ENCODE measurements at places on chromosomes 5 and 9.

DNA sequence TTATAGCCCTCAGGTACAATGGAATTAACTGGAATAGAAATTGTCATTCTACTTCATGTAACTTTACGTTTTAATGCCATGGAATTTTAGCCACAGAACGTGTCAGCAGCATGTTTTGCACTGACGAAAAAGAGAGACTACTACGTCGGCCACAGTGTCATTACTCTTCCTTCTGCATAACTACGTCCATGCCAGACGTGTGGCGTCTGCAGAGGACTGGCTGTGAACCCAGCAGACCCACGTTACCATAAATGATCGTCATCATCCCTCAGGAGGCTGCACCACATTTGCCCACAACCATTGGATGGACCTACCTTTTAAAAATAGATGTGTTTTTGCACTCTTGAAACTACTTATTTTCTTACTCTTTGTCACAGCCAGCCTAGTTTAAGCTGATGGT is 63.8 kb upstream of the ATG10 start:
- no peak for DNase-seq

- DNase-seq: no peak
Measured at GRCh38 chr5:56327809-56328208, 94.7 kb upstream of the ANKRD55 start.

- no peak for DNase-seq
Measured at GRCh38 chr5:148011398-148012137, 52.2 kb upstream of the SPINK5 start.

DNA sequence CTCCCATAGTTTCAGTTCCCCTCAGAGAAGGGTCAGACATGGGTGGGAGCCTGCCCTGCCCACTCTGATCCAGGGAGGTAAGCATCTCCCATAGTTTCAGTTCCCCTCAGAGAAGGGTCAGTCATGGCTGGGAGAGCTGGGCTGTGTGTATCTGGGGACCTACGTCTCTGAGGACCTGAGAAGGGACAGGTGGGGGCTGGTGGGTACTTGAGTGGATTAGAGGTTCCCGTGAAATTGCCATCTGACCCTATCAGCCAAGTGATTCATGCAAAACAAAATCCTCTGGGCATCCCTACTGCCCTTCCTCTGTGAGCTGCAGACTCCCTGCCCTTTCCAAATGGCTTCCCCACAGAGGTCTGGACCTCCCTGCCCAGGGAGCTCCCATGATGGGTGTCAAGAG is 3.9 kb downstream of the ENHO start:
- DNase-seq: no peak

GRCh38 chr9:133389025-133389557 is 12.9 kb downstream of the STKLD1 start:
- no peak for DNase-seq

DNA sequence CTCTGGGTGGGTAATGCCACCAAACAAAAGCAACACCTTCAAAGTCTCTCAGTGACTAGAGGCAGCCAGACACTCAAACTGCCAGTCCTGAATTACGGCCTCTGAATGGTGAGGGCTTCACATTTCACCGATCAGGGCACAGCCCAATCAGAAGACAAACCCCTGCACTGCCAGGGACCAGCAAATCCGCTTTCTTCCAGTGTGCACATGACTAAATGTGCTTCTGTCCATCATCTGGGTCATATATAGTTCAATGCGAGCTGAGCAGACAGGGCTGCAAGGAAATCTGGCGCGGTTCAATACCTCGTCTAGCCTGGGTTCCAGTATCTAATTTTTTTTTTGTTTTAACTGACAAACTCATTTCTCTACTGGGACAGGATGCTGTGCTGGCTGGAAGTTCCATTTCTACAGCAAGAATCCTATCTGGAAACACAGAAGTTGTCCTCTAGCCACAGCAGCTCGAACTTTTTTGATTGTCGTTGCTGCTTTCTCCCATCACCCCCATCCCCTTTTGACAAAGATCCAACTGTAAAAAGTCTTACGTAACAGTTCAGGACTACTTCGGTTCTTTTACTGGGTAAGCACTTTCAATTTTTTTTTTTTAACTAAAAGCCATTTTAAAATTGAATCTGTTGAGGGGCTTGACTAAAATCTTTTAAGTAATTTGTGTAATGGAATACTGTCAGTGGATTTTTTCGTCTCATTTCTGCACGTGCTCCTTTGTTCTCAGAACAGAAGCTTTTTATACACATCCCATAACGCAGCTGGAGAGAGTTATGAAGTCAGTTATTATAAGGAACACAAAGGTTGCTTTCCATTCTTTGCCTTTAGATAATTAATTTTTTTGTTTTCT is 112.7 kb downstream of the NR6A1 start:
- DNase-seq: peak; percentile 98

- DNase-seq: no peak
Measured at GRCh38 chr5:78597974-78598371, 50.6 kb downstream of the LHFPL2 start.

GRCh38 chr5:82674671-82675070 is 396.5 kb upstream of the RPS23 start:
- DNase-seq: no peak

- DNase-seq: no peak
Measured at GRCh38 chr9:90539286-90539685, 103.3 kb downstream of the DIRAS2 start.

DNA sequence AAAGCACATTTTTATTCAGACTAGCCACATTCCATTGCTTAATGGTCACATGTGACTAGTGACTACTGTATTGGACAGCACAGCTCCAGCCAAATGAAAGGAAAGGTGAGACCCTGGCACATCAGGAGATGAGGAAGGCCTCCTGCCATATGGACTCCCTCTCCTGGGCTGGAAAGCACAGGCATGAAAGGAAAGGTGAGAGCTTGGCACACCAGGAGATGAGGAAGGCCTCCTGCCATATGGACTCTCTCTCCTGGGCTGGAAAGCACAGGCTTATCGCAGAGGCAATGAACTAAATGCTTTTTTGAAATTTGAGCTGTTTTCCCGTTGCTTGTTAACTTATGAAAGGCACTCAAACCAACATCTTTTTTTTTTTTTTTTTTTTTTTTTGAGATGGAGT is 144.8 kb upstream of the SLC12A2 start:
- DNase-seq: no peak

DNA sequence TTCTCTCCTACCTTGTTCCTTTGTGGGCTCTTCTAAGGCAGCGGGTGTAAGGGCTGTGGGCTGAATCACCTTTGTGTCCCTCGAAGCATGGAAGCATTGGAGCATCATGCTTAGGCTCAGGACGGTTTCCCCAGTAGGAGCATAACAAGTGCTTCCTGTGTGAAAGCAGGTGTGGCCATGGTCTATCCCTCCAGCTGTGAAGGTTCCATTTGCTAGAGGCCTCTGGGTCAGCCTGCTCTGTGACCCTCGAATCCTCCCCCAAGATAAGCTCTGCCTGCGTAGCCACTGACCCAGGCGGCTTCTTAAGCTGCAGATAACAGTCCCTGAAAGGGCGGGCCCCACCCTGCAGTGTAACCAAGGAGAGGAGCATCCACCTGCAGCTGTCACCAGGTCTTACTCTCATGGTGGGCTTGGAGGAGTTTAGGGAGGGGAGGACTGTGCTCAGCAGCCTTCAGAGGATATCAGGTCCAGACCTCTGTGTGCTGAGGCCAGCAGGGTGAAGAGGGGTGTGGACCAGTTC is 8.4 kb upstream of the NDST1 start:
- no peak for DNase-seq

- no peak for DNase-seq
Measured at GRCh38 chr9:109245310-109245897, 75.5 kb downstream of the EPB41L4B start.

DNA sequence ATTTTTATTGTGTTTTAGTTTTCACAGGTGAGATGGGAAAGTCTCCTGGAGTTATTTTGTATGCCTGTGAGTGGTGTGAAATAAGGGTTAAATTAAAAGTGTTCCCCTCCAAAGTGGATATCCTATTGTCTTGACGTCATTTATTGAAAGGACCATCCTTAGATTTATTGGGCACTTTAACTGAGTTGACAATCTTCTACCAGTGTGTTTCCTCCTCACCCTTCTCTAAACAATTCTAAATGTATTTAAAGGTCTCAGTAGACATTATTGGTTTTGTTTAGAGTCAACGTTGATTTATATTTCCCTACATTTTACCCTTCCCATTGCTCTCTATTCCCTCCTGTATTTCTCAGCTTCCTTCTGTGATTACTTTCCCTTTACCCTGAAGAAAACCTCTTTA is 40.8 kb downstream of the PRRC1 start:
- DNase-seq: no peak

DNA sequence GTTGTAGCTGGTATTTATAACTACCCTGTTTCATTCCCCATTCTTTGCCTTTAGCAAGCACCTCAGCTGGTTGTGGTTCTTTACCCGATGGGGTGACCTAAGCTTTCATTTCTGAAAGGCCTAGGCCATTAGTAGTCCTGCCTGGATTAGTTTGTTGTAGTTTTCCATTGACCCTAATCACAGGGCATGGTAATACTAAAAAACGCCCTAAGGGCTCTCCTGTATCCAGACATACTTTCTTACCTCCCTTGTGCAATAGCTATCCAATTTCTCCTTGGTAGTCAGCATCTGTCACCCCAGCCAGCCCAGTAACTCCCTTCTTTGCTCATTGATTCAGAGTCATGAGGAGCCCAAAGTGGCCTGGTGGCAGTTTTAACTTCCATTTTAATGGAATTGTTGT is 24.0 kb downstream of the TMOD1 start:
- DNase-seq: no peak

DNA sequence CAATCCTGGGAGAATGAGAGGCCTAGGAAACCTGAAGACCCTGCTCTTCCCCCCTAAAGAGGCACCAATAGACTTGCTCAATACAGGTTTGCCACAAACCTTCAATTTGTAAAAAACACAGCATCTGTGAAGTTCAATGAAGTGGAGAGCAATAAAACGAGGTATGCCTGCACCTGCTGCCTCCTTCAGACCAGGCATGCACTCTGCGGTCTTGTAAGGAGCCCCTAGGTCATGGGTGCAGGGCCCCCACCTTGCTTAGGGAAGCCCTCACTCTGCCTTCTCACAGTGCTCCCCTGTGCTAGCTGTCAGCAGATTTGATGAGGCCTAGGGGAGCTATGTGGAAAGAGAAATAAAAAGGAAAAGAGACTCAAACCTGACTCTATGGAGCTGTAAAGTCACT is 72.1 kb upstream of the GALNT10 start:
- peak; percentile 24 for DNase-seq

DNA sequence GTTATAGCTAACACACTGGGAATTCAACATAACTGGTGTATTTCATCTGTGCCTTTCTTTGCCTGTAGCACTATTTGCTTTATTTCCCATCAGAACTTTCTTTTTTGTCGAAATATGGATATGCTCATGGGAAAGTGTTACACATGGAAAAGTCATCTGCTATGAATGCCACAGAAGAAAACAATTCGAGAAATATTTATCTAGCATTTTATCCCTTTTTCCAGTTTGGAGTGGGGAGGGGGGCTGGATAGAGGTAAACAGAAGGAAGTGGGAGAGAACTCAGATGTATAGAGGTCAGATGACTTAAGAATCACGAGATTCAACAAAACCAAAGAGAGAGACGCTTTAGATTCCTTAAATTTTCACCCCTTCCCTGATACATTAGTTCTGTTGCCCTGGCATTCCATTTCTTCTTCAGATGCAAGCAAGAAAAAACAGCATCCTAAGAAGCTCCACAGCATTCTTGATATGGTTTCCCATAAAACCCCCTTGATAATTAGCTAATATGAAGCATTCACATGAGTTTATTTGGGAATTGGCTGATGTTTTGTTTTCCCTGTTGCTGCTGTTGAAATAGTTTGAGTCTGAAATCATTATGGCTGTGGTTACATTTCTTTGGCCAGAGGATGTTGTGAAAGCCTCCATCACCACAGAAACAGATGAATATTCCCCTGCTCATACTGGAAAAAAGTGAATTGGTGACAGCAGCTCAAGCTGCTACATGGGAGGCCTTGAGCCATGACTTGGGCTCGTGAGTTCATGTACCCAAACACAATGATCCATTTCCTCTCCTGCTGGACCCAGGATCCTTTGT is 335.8 kb upstream of the DAB2 start:
- DNase-seq: no peak

- no peak for DNase-seq
Measured at GRCh38 chr5:18270635-18271338, 636.5 kb downstream of the TAF11L14 start.

GRCh38 chr5:157387683-157388093 is 72.3 kb upstream of the NIPAL4 start:
- DNase-seq: no peak

GRCh38 chr5:71924980-71925379 is 182.3 kb upstream of the MAP1B start:
- DNase-seq: no peak

- DNase-seq: no peak
Measured at GRCh38 chr9:125549465-125549871, 157.5 kb downstream of the MAPKAP1 start.

GRCh38 chr5:40521925-40522324 is 157.8 kb upstream of the PTGER4 start:
- no peak for DNase-seq

DNA sequence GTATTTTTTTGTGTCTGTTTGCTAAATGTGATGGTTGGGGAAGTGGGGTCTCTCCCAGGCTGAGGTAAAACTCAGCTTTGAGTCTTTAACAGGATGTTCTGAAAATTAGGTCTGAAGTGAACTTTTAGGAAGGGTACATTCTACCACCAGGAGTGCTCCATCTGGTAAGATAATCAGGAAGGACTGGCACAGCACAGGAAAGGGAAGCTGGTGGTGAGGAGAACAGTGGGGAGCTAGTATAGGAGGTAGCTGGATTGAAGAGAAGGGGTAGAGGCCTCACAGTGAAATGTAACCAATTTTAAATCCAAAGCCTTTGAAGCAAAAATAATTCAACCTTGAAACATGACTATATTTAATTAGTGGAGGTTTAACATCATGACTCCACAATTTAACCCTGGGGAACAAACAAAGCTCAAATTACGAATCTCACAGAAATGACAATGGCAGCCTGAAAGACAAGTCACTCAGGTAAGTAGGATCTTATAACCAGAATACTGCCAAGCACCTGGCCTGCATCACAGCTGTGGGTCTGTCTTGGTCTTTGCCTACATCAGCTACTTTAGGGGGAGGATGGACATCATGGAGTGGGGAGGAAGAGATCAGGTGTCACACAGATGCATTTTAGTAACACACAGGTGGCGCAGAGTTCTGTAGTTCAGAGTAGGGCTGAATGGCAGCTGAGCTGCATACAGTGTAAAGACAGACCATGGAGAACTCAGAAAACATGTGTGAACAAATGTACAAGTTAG is 445.3 kb downstream of the DMRT2 start:
- no peak for DNase-seq

- DNase-seq: no peak
Measured at GRCh38 chr5:103021314-103021713, 98.6 kb downstream of the GIN1 start.

GRCh38 chr9:19754921-19755320 is 33.9 kb downstream of the SLC24A2 start:
- DNase-seq: no peak

DNA sequence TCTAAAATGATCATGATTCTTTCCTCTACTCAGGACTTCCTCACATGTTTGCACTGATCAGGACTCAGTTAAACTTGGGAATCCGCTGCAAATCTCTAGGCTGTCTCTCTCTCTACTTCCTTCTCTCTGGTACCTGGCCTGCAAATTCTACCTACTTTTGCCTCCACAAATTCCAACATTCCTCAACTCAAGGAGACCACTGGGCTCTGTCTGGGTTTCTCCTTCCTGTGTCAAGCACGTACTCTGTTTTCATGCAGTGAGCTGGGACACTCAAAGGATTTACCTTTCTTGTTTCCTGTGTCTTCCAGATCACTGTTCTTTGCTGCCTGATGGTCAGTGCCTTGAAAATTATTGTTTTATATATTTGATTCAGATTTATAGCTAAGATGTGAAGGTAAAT is 45.9 kb upstream of the ANKRD31 start:
- DNase-seq: no peak

All from NAMALWA (cell line).